Left ventricle myocardium inferior (tissue), 1 donor: ENCODE measurements at places on chromosomes 6 and 20. TPM values are rescaled to one million over a fixed set of nuclear protein-coding genes. Genes with fewer than 3 reads are reported as not detected.
A peak's percentile ranks its signal among the peaks of the same experiment; 100 is the strongest.

Gene RNF182
- total RNA-seq: not detected

Gene PTK6
- not detected for total RNA-seq

Gene FKBP1C
- total RNA-seq: 0.63 TPM

Gene PTCRA
- total RNA-seq: not detected

Gene MTFR2
- 0.52 TPM for total RNA-seq

DNA sequence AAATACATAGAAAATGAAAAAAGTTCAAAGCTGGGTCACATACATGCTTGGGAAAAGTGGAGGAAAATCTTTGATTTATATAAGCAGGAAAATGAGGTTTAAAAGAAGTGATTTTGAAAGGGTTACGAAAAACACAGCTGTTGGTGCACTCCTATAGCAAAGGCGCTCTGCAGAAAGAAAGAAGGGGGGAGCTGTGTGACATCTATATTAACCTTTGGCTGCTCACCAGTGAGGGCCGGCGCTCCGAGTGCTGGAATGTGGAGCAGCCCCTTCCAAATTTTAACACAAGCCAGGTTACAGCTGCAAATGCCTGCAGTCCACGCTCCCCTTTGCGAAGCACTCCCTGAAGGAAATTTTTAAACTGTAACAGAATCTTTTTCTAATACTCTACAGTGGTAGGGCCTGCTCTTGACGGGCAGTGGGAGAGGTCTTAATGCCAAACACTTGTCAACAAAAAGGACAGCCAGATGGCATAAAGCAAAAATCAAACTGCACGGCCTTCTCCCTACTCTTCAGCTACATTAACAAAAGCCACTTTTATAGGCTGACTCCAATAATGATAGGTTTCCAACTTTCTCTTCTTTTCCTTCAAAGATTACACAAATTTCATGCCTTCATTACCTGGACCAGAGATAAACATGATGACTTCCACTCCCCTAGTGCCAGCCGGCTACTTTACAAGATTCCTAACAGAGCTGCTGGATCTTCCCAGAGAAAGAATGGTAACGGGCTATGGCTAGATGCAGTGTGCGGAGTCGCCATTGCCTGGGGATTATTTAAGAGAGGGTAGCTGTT is 4.8 kb downstream of the BMP7 start:
- peaks cover 47% of the 10 kb centered on the region for H3K4me1 ChIP-seq
- H3K4me3 ChIP-seq: peak overlapping the region; percentile 27
- H3K27ac ChIP-seq: peak overlapping the region; percentile 79
- no peak for DNase-seq
- H3K27me3 ChIP-seq: peaks cover 79% of the 10 kb centered on the region

- no peak overlapping the region for H3K4me3 ChIP-seq
- no peaks in the 10 kb centered on the region for H3K4me1 ChIP-seq
These were observed 67.3 kb downstream of the ANKRD60 start for GRCh38 chr20:58161192-58161591.

DNA sequence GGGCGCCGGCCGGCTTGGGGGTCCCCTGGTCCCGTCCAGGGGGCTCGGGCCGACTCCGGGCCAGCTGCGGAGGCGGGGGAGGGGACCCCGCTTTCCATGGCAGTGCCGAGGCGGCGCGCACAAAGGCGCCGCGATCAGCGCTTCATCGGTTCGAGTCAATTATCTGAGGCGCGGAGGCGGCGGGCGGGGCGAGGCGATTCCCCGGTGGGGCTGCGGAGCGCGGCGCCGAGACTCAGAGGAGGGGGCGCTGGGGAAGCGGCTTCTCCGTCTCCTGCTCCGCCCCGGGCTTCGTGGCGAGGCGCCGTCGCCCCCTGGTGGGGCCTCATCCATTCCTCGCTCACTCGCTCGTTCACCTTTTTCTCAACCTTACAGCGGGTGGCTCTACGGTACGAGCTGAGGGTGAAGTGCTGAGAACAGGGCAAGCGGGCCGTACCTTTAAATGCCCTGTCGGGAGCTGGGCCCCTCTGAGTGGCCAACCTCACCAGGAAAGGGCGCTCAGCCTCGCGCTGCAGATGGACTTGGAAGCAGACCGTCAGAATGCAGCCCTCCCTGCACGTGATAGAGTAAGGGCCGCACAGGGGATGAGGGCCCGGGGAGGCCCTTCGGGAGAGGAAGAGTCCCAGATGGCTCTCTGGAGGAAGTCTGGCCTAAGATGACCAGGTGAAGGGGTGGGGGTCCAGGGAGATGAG is 39.9 kb downstream of the SLC52A3 start:
- H3K27me3 ChIP-seq: peaks cover 73% of the 10 kb centered on the region
- H3K36me3 ChIP-seq: no peaks in the 10 kb centered on the region
- peak overlapping the region; percentile 74 for H3K4me3 ChIP-seq
- DNase-seq: peak; percentile 59
- peaks cover 12% of the 10 kb centered on the region for H3K4me1 ChIP-seq

DNA sequence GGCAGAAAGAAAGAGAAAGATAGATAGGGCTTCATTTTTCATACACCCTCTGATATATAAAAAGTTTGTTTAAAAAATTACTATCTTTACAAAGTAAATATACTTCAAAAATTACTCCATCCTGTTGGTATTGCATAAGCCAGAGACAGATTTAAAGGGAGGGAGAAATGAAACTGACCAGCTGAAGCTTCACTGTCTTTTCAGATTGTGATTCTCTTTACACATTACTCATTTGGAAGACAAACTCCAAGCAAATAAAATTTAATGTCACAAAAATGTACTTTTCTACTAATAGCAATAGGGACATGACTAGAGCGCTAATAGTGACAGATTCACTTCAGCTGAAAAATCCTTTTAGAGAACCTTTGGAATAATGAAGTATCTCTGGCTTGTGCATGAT is 38.6 kb upstream of the MARCKS start:
- H3K4me1 ChIP-seq: no peaks in the 10 kb centered on the region
- peak overlapping the region; percentile 32 for H3K27ac ChIP-seq
- H3K36me3 ChIP-seq: no peaks in the 10 kb centered on the region
- no peaks in the 10 kb centered on the region for H3K27me3 ChIP-seq
- no peak overlapping the region for H3K4me3 ChIP-seq

DNA sequence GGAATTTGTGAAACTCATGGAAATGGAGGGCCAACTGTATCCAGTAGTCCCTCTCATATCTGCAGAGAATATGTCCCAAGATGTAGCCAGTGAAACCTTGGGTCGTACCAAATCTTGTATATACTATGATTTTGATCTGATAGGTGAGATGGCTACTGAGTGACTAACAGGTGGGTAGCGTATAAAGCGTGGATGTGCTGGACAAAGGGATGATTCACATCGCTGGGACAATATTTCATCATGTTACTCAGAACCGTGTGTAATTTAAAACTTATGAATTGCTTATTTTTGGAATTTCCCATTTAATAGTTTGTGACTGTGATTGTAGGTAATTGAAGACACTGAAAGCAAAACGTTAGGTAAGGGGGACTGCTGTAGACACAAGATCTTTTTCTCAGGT is 144.1 kb downstream of the SMAP1 start:
- H3K27ac ChIP-seq: no peak overlapping the region
- no peak overlapping the region for H3K4me3 ChIP-seq
- no peak for DNase-seq
- H3K4me1 ChIP-seq: peaks cover 17% of the 10 kb centered on the region
- peaks cover 6% of the 10 kb centered on the region for H3K36me3 ChIP-seq

DNA sequence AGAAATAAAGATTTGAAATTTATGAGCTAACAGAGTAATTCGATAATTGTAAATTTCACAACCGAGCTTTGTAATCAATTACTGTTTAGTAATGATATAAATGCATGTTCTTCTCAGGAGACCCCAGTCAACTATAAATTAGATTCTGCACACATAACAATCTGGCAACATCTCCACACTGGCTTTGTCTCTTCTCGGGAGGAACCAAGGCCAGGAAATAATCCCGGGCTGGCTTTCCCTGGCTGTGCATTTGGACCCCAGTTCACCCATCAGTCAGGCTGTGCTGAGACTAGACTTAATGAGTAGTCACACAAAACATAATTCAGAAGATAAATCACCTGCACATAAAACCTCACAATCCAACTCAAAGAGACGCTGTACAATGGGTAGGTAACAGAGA is 65.5 kb downstream of the PTPRT start:
- H3K27me3 ChIP-seq: peaks cover 32% of the 10 kb centered on the region
- no peak overlapping the region for H3K27ac ChIP-seq
- H3K4me1 ChIP-seq: no peaks in the 10 kb centered on the region
- H3K36me3 ChIP-seq: no peaks in the 10 kb centered on the region

DNA sequence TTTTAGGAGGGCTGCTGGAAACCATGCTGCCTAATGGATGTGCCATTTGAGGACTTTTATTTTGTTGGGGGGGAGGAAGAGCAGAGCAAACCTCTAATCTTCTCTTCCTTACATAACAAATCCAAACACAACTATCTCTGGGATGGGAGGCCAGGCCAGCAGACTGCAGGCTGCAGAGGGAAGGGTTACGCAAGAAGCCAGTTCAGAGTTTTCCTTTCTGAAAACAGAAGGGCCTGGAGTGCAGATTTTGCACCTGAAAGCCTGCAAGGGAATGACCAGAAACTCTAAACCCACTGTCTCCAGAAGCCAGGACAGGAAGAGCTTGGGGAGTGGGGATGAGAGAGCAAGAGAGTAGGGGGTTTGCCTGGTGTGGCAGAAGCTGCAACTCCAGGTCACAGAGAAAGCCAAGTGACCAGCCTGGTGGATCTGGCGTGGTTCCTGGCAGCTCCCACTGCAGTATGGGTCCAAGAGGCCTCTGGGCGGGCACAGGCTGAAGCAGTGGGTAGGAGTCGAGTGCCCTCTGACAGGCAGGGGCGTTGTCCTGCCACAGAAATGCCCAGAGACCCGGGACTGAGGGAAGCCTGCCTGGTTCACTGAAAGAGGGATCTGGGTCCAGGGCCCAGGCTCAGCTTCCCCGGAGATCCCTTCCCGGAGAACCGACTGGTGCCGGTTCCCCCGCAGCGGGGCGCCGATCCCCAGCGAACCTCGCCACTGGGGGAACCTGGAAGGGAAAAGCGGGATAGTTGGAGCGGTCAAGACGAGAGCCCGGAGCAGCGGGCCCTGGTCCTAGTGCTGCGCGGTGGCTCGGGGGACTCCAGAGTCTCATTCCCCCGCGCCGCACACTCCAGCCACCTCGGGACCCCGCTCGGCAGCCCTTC is 6.7 kb downstream of the MAFB start:
- H3K27ac ChIP-seq: peak overlapping the region; percentile 73
- peak overlapping the region; percentile 76 for H3K4me3 ChIP-seq
- H3K36me3 ChIP-seq: peaks cover 8% of the 10 kb centered on the region
- peak; percentile 46 for DNase-seq
- peaks cover 36% of the 10 kb centered on the region for H3K4me1 ChIP-seq

DNA sequence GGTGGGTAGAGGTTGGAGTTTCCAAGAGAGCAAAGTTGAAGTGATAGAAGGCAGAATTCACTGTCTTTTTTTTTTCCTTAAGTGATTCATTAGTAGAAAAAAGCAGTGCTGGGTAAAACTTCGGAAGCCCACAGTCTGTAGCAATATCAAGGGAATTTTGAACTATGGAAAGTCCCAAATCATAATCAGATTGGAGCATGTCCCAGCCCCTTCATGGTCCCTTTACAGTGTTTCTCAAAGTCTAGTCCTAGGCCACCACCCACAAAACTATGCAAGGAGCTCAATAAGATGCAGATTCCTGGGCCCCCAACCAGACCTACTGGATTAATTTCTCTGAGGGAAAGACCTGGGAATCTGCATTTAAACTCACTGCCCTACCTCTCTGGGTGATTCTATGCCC is 22.6 kb downstream of the NEDD9 start:
- peak overlapping the region; percentile 8 for H3K4me3 ChIP-seq
- no peaks in the 10 kb centered on the region for H3K27me3 ChIP-seq
- DNase-seq: no peak
- peaks cover 99% of the 10 kb centered on the region for H3K4me1 ChIP-seq
- H3K27ac ChIP-seq: peak overlapping the region; percentile 87
- H3K36me3 ChIP-seq: peaks cover 17% of the 10 kb centered on the region

DNA sequence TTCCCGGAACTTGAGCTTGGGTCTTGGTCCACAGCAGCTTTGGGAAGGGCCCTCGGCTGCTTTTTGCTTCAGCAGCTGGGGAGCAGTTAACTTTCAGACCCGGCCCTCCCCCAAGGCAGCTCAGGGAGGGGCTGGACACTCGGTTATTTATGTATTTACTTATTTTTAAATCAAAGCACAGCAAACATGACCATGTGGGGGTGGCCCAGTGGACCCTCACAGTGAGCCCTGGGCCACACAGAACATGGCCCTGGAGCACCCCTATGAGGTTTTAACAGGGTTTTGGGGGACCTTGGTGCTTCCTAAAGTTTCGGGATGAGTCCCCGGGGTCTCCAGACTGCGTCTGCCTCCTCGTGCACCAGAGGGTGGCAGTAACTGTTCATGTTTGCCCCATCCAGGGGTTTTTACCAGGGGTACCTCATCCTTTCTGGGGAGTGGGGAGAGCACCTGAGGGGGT is 26.6 kb upstream of the NPBWR2 start:
- H3K4me1 ChIP-seq: no peaks in the 10 kb centered on the region
- no peak for DNase-seq
- no peak overlapping the region for H3K4me3 ChIP-seq

DNA sequence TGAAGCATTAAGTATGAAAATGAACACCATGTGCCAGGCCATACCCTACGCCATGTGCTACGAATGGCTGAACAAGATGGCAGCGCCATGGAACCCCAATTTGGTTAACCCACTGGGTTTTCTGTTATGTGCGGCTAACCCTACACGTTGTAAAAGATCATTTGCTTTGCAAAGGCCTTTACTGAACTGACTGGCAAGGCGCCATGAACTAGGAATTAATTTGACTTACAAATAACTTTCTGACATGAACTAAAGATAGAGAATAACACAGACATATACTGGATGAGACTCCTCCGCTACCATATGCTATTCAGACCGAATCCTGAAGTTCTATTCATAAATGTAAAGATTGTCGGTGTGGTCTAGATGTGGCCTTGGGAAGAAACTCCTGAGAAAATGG is 3.9 kb downstream of the CNKSR3 start:
- DNase-seq: no peak
- H3K27ac ChIP-seq: no peak overlapping the region
- H3K4me3 ChIP-seq: no peak overlapping the region
- no peaks in the 10 kb centered on the region for H3K27me3 ChIP-seq
- peaks cover 55% of the 10 kb centered on the region for H3K4me1 ChIP-seq
